ENCODE measurements at places on chromosomes 16 and 17. TPM values are rescaled to one million over a fixed set of nuclear protein-coding genes. Genes with fewer than 3 reads are reported as not detected.
A peak's percentile ranks its signal among the peaks of the same experiment; 100 is the strongest.

DNA sequence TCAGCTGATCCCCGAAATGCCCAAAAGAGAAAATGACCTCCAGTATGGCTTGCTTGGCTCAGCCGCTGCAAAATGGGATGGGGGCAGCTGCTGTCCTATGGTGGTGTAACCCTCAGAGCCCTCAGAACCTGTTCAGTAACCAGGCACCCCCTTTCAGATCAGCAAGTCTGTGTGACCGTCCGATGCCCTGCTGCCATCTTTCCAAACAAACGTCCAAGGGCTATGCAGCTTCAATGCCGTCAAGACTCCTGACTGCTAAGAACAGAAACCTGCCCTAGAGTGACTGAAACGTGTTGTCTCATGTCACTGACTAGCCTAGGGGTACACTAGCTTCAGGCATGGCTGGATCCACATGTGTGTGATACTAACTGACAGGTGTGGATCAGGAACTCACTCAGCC lies 70.4 kb downstream of the GNAO1 start:
- no peak for DNase-seq

GRCh38 chr17:32920293-32920692 lies 7.7 kb upstream of the TMEM98 start:
- DNase-seq, result no peak

The KREMEN2 gene
- 0.15 TPM for total RNA-seq

The KLHL10 gene
- not detected for total RNA-seq

GRCh38 chr16:66168777-66169176 lies 197.7 kb upstream of the CDH5 start:
- no peak for DNase-seq

- no peak for DNase-seq
These were observed 123.7 kb downstream of the CHD9NB start for GRCh38 chr16:52928955-52929354.

- DNase-seq, result no peak
These were observed 2.7 kb downstream of the KCTD2 start for GRCh38 chr17:75049706-75050105.

DNA sequence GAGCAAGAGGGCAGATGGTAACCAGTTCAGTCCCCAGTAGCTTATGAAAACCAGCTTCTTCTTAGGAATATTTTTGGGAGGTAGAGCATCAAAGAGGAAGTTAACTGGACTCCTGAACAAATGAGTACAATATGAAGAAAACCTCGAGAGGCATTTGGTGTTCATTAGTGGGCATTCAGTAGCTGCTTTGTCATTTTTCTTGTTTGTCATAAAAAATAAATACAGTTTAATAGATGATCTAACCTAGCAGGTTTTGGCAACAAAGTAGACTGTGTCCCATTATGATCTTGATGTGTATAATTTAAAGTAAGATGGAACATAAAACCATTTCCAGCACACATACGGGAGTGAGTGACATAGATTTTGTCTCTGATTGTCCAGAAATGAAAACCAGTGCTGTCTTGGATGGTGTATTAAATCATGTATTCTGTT lies 173.1 kb downstream of the HS3ST3A1 start:
- no peak for DNase-seq

DNA sequence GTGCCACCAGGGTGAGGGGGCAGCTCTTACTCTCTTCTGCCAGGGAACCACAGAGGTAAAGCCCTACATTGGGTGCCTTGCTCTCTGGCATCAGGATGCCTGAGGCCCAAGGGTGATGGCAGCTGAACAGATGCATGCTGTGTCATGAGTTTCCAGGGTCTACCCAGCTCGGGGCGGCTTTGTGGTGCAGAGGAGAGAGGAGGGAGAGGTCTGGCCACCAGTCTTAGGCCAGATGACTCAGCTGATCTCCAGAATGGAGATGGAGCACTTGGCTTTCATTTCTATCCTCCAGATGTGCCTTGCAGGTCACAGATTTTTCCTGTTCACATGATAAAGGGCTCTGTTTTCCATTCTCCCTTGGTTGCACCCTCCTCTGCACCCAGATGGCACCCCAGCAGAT lies 23.6 kb upstream of the USP22 start:
- no peak for DNase-seq

DNA sequence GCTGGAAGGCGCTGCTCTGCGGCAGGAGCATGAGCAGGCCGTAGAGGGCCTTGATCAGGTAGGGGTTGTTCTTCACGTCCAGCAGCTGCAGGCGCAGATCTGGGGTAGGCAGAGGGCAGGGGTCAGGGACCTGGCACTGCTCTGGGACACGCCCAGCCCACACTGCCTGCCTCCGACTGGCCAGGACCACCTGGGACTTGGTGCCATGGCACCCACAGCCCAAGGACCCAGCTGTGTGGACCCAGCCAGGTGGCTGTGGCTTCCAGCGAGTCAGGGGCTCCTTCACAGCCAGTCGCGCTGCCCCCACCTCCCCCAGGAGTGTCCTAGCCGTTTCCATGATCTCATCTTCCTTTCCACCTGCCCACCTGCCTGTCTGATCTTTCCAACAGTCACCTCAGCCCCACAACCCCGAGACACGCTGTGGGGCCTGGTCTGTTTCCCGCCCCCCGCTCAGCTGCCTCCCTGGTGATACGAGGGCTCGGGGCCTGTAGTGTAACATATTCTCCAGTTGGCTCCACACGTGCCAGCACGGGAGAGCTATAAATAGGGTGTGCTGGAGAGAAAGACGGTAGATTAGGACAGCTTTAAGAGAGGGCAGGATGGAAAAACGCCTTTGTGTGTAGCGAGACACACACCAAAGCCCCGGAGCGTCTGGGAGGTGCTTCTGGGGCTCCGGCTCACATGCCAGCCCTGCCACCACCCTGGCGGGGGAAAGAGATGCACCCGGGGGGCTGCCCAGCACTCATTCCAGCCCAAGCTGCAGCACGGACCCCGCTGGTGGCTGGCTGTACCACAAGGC lies 7.2 kb upstream of the MTSS2 start:
- DNase-seq, result no peak

- no peak for DNase-seq
These were observed 168.2 kb upstream of the IRX6 start for GRCh38 chr16:55155815-55156214.

GRCh38 chr17:3870871-3871306 lies 22.0 kb downstream of the CAMKK1 start:
- no peak for DNase-seq

- no peak for DNase-seq
These were observed 44.5 kb downstream of the ARHGAP17 start for GRCh38 chr16:24970708-24971107.

The SLC38A8 gene
- not detected for total RNA-seq

The KNOP1 gene
- 23.2 TPM for total RNA-seq

DNA sequence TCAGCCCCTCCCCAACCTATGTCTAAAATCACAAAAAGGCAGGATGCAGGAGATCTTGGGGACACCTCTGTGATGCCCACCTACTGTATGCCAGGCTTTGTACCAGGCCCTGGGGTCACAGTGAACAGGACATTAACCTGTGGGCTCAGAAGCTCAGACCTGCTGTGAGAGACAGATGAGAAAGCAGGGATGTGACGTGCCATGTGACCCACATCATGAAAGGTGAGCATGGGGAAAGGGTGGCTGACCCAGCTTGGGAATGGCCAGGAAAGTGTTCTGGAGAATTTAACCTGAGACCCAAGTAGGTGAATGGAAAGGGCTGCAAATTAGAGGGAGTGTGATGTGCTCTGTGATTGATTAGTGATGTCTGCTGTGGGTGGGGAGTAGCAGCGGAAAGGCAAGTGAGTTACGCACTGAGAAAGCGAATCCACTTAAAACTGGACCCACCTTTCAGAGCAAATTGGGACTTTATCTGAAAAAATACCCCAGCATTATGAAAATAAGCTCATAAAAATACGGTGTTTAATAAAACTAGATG lies 132.2 kb downstream of the IRF8 start:
- no peak for DNase-seq

The HOXB9 gene
- 14.5 TPM for total RNA-seq

The CES1 gene
- total RNA-seq, result not detected

DNA sequence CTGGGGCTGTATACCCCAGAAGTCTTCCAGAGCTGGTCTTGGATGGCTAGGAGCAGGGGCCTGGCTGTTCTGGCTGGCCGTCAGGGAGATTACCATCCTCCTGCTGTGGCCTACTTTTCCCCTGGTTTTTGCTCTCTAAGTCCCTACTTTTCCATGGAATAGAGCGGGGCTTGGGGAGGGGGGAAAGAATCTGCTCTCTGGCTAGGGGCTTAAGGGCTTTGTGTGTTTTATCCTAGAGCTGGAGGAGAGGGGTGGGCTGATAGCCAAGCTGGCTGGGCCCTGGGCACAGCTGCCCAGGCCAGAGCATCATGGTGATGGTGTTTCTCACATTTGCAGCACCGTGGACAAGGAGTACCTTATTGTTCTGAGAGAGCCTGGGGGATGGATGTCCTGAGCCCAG lies 3.6 kb downstream of the NRN1L start:
- no peak for DNase-seq

The GCGR gene
- total RNA-seq, result not detected

- DNase-seq, result no peak
These were observed 31.7 kb upstream of the CDH11 start for GRCh38 chr16:65153365-65154105.

DNA sequence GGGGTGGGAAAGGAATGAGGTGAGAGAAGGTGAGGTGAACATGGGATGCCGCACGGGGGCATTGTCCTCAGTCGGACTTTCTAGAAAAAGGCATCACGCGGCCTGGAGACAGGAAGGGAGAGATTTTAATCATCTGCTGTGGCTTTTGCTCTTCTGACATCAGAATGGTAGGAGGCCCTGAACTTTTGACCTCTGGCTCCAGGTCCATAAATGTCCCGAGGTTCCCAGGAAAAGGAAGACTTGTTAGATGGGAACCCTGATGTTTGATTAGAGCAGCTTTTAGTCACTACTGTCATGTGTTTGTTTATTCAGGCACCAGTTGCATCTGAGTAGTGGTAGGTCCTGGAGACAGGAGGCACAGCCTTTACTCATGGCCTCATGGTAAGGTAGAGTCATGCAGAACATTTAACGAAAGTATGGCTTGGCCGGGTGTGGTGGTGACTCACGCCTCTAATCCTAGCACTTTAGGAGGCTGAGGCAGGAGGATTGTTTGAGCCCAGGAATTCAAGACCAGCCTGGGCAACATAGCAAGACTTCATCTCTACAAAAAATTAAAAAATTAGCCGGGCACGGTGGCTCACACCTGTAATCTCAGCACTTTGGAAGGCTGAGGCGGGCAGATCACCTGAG lies 203.1 kb downstream of the MSI2 start:
- DNase-seq, result no peak

DNA sequence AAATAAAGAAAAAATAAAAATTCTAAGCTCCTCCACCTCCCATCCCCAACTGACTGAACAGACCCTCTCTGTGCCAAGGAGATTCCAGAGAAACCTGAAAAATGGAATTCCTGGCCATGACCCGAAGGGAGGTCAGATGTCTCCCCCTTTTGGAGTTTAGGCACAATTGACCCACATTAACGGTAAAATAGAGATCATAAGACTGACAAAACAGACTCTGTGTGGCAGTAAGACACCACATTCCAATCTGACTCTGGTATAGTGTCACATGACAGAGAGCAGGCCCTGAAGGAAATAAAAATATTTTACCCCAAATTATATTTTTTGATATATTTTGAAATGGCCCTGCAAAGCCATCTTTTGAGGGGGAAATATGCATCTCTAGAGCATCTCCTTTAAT lies 115.1 kb upstream of the ZKSCAN2 start:
- DNase-seq, result no peak

GRCh38 chr17:82297714-82298537 lies 19.5 kb downstream of the CD7 start:
- DNase-seq, result peak; percentile 68

- DNase-seq, result no peak
These were observed 28.4 kb upstream of the MAP3K14 start for GRCh38 chr17:45345246-45345553.

The GJD3 gene
- 3.6 TPM for total RNA-seq

The CA7 gene
- not detected for total RNA-seq

DNA sequence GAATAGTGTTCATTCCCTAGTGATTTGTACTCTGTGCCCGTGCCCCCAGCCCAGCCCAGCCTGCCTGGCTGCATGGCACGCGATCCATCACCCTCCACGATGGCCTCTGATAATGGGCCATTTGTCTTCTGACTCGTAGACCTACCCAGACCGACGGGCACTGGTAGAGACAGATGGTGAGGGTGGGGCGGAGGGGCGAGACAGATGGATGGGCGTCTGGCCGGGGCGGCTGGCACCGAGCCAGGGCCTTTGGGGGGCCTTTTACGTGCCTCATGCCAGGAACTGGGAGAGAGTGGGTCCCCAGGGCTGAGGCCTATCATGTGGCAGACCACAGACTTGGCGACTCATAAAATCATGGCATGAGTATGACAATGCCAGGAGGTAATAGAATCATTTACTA lies 25.4 kb downstream of the CRHR1 start:
- no peak for DNase-seq

- no peak for DNase-seq
These were observed 37.2 kb downstream of the LITAFD start for GRCh38 chr16:8919089-8919933.

- DNase-seq, result no peak
These were observed 594 bp upstream of the TGFB1I1 start for GRCh38 chr16:31471241-31471874.

GRCh38 chr17:2825253-2825970 lies 29.2 kb downstream of the RAP1GAP2 start:
- no peak for DNase-seq

The CCL1 gene
- not detected for total RNA-seq

- DNase-seq, result no peak
These were observed 185.1 kb downstream of the RPTOR start for GRCh38 chr17:80729761-80730160.

The OR1A2 gene
- total RNA-seq, result not detected

The DPEP2 gene
- total RNA-seq, result 0.23 TPM

GRCh38 chr17:2571523-2572303 lies 21.7 kb upstream of the PAFAH1B1 start:
- no peak for DNase-seq

The TMEM219 gene
- total RNA-seq, result 151 TPM

- no peak for DNase-seq
These were observed 98.1 kb downstream of the CDH11 start for GRCh38 chr16:65023802-65024201.

DNA sequence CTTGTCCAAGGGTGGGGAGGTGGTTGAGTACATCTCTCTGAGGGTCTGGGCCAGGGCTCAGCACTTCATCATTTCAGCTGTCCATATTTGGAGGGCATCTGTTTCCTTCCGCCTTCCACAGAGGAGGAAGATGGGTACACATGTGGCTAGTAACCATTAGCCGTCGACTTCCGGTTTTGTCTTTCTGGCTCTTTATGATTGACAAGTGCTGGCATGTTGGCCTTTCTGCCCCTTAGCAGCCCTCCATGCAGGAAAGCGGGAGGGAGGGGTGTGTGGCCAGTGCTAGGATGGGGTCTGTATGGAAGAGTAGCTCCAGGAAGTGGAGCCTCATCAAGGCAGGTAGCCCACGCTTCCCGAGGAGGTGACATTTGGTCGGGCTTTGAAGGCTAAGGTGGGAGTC lies 69.6 kb downstream of the RAI1 start:
- no peak for DNase-seq

The PRR35 gene
- total RNA-seq, result not detected

The SPEM2 gene
- not detected for total RNA-seq

The CACNG1 gene
- total RNA-seq, result not detected

Measured in glomerular endothelial cell (primary cell).